ENCODE measurements at places on chromosomes 7 and 10. TPM values are rescaled to one million over a fixed set of nuclear protein-coding genes. Genes with fewer than 3 reads are reported as not detected.
A peak's percentile ranks its signal among the peaks of the same experiment; 100 is the strongest.

Gene AMZ1
- 8.5 TPM for total RNA-seq

GRCh38 chr10:43170491-43170890 lies 32.2 kb downstream of the CSGALNACT2 start:
- no peak for DNase-seq

GRCh38 chr7:44048031-44048795 lies 3.7 kb downstream of the DBNL start:
- DNase-seq: no peak

DNA sequence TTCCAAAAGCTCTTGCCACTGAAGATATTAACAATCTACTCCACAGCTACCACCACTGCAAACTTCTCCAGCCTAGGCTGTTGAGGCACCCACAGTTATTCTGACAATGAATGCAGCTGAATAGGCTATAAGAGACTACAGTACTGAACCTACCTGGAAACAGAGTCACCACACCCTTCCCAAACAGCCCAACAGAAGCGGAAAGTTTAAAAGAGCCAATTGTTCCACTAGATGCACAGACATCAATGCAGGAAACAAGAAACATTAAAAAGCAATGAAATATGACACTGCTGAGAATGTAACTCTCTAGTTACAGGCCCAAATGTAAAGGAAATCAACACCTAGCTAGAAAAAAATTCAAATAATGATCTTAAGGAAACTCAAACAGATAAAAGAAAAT lies 64.5 kb upstream of the PLA2G12B start:
- DNase-seq: no peak

Gene PAXIP1
- 8.2 TPM for total RNA-seq

GRCh38 chr7:33044401-33044718 lies 18.2 kb downstream of the NT5C3A start:
- DNase-seq: no peak

DNA sequence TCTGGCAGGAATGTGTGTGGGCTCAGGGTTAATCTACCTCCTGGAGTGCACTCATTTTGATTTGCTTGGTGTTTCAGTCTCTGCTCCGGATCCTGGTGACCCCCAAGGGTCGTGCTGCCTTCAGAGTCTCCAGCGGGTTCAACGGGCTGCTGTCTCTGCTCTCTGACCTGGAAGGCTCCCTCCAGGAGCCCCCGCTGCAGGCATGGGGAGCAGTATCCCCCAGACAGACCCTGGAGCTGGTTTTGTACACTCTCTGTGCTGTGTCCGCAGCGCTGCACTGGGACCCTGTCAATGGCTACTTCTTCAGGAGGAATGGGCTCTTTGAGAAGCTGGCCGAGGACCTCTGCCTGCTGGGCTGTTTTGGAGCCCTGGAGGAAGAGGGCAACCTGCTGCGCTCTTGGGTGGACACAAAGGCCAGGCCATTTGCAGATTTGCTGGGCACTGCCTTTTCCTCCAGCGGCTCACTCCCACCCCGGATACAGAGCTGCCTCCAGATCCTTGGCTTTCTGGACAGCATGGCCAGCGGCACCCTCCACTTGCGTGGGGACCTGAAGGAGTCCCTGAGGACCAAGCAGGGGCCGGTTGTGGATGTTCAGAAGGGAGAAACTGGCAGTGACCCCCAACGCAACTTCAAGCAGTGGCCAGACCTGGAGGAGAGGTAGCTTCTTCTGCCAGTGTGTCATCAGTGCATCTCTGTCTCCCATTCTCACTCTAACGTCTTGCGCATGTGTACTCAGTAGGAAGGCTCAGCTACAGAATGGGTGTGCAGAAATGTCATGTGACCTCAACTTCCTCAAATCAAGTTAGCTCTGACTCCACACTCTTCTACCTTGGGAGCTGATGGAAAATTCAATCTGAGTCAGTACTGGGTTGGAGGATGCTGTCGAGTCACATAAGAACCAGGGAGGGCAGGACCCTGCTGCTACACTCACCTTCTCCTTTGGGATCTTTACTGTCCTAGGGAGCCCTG lies 58.5 kb downstream of the WDFY4 start:
- DNase-seq: no peak

- peak; percentile 29 for DNase-seq
Measured at GRCh38 chr7:22635349-22635748, 91.7 kb upstream of the IL6 start.

GRCh38 chr7:75028299-75028698 lies 45.3 kb downstream of the RCC1L start:
- DNase-seq: no peak

DNA sequence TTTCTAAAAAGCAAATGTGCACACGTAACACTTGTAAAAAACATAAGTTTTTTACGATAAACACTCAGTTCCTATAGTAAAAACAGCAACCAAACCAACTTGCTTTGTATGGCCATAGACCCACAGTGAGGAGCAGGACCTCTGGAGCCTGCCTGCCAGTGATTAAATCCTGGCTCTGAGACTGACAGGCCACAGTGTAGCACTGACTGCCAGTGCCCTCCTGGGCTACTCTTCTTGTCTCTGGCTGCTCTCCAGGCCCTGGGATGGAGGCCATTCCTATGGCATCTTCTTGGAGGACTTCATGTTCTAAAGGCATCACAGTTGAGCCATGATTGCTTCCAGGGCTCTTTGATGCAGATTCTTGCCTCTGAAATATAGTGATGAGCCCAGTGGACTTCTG lies 22.7 kb upstream of the TMEM254 start:
- DNase-seq: no peak

DNA sequence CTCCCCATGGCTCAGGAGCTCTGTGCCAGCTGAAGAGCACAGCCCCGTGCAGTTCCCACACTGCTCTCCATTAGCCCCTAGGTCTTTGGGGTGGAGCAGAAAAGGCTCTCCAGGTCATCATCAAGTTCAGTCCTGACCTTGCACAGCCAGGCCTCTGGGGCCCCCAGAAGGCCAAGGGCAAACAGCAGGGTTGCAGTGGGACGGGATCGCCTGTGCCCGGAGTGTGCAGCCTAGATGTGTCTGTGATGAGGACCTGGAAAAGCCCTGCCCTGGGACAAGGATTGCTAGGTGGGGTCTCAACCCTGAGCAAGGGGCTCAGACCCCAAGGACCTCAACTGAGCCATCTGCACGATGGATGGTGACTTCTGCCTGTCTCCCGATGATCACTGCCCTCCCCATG lies 549 bp downstream of the INMT start:
- DNase-seq: no peak

Gene RHOBTB1
- total RNA-seq: 12.4 TPM

DNA sequence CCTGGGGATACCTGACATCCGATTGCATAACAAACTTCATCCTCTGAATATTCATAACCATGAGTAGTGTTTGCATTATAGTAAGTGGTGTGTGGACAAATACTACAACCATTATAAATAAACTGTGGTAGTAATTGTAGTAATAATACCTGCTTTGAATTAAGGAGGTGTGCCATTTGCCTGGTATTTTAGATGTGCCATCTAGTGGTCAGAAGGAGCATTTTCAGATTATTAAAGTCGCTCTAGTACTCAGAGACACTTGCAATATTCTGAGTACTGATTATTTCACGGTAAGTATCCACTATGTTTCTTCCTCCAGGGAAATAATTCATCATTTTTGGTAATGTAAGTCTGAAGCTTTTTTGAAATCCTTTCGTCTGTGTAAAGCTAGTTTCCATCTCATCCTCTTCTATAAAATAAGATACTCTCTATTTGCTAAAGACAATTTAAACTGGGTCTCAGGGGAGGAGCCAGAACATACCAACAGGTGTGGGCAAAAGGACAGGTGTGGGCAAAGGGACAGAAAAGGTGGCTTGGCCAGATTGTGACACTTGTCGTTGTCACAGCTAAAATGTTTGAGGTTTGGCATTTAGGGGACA lies 115.3 kb upstream of the WDR11 start:
- DNase-seq: peak; percentile 24

Gene SLC13A1
- total RNA-seq: not detected

DNA sequence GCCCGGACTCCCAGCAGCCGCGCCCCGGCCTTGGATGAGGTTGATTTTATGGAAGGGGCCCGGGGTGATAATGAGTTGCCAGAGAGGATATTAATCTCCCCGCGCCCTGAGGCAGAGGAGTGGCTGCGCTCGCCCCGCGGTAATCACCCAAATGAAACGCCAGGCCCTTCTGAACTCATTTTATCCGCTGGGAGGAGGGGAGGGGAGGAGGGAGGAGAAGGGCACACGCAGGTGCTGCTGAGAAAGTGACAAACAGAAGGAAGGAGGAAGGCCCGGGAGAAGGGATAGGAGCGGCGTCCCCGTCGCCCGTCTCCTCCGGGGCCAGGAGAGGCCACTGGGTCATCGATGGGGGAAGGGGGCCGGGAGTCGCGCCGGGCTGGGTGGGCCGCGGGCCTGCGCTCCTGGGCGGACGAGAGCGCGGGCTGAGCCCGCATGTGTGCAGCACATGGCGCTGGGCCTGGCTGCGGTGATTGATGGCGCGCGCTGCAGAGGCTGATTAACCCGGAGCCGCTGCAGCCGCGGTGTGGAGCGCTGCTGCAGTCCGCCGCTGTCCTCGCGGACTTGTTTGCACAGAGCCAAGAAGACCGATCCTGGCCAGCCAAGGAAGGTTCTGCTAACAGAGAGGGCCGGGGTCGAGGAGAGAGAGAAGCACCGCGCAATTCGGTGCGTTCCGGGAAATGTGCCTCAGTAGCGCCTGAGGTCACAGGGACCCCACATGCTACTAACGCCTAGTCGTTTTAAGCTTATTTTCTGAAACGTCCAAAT lies 6.5 kb downstream of the MNX1 start:
- DNase-seq: no peak

DNA sequence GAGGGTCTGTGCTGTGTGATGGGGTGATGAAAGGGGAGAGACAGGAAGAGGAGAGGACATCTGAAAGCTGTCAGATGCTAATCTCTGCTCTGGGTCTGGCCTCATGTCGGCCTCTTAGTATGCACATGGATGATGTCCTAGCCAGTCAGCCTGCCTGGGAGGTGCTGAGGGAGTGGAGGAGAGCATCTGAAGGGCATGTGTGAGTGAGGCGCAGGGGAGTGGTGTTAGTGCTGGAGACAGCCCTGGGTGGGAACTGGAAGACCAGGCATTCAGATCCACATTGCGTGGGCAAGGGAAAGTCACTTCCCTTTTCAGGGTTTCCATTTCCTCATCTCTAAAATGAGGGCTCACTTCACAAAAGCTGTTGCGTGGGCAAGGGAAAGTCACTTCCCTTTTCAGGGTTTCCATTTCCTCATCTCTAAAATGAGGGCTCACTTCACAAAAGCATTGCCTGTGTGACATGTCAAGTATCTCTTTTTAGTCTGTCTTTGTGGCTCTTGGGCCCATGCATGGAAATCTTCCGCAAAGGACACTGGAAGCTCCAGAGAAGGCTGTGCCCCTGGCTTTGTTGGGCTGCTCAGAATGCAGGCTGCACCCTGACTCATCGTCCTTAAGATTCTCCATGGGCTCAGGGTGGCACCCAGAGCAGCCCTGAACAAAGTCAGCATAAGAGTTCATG lies 10.0 kb downstream of the SFTPD start:
- DNase-seq: no peak

Gene SORCS1
- under 0.01 TPM for total RNA-seq

Gene AKR1C2
- 24.8 TPM for total RNA-seq

Gene IFIT1B
- total RNA-seq: not detected

Gene CYP26C1
- not detected for total RNA-seq

DNA sequence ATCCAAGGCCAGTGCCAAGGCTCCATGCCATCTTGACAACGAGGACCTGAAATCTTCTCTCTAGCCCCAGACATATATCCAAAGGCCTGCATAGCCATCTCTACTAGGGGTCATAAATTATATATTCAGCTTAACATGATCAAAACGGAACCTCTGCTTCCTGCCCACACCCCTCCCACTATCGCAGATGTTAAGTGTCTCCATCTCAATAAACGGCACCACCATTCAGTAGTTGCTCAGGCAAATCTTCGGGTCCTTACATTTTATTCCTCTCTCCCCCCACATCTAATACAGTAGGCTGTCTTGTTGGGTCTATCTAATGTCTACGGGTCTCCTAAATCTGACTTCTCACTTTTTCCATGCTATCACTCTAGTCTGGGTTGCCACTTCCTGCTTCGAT lies 201.1 kb upstream of the PLXNA4 start:
- DNase-seq: no peak

Gene ASIC3
- total RNA-seq: 0.10 TPM

Gene MET
- total RNA-seq: 62.1 TPM

- peak; percentile 45 for DNase-seq
Measured at GRCh38 chr10:44463511-44464121, 78.7 kb upstream of the CXCL12 start.

- DNase-seq: no peak
Measured at GRCh38 chr10:612696-613095, 76.8 kb downstream of the DIP2C start.

GRCh38 chr7:149598721-149599308 lies 101.2 kb upstream of the ZNF746 start:
- DNase-seq: peak; percentile 27

- no peak for DNase-seq
Measured at GRCh38 chr7:159102681-159103381, 41.8 kb downstream of the VIPR2 start.

Gene MTPN
- total RNA-seq: 191 TPM

DNA sequence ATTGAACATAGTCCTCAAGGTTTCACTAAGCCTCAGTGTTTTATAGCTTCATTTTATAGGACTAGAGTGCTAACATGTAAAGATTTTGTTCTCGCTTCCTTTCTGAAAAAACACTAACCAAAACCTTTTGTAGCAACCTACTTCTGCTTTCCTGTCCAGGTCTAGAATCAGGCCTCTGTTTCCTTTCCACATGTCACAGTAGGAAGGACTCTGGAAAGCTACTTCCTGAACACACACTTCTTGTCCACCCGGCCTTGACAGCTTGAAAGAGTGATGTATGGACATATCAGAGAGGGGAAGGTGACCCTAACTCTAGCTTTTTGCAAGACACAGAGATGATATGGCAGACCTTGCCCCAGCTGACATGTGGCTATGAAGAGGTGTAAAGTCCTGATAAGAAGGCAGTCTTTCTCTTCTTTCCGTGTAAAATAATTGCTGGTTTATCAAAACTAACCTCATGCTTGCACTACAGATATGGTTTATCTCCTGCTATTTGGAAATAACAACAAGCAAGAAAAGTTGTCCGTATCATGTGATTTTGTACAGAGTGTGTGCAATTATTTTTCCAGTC lies 175.4 kb downstream of the SKAP2 start:
- DNase-seq: no peak

DNA sequence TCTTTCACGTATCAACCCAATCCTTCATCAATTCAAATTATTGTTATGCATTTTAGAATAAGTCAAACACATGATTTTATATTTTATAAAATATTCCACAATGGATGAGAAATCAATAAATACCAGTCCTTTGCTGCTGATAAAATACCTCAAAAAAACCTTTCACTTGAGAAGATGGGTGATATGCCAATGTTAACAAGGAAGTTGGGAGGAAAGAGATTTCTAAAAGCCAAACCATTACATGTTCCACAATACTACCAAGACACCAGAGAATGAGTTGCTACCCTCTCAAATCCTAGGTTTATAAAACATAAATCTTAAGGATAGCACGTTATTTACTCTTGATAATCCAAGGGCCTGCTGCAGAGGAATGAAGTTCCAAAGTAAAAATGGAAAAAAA lies 14.4 kb downstream of the RNF133 start:
- DNase-seq: no peak

DNA sequence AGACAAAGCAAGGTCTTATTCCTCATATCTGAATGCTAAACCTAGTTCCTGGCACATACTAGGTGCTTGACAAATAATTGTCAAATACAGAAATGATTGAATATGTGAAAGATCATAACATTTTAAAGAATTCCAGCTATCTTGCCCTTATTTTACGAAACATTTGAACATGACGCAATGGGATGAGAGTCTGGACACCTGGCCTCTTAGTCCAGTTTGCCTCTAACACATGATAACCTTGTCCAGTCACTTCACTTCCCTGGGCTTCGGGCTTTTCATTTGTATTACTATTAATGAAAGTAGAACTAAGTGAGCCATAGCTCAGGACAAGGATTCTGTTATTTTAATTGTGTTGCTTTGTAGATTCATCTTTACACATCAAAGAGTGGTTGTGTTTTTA lies 32.6 kb downstream of the PNLIPRP3 start:
- DNase-seq: no peak
